Placental epithelial cell (primary cell): ENCODE measurements at places on chromosomes 7 and 10. TPM values are rescaled to one million over a fixed set of nuclear protein-coding genes. Genes with fewer than 3 reads are reported as not detected.

WDR11 gene
- total RNA-seq: 65.6 and 81.2 TPM in 2 replicates

NKX6-2 gene
- not detected in 2 replicates for total RNA-seq

EBLN1 gene
- not detected in 2 replicates for total RNA-seq

CNPY1 gene
- total RNA-seq: not detected in 2 replicates

SLC29A4 gene
- under 0.01 and 0.43 TPM in 2 replicates for total RNA-seq

SPDYE11 gene
- total RNA-seq: not detected in 2 replicates

FFAR4 gene
- total RNA-seq: not detected in 2 replicates

HELLS gene
- 14.4 and 15.7 TPM in 2 replicates for total RNA-seq

CYP3A4 gene
- total RNA-seq: not detected in 2 replicates

NPC1L1 gene
- not detected in 2 replicates for total RNA-seq

INSYN2A gene
- total RNA-seq: under 0.01 TPM in 1 of 2 replicates, not detected in the other

EEF1AKMT2 gene
- 15.0 and 15.7 TPM in 2 replicates for total RNA-seq

FAM221A gene
- 2.3 and 3.9 TPM in 2 replicates for total RNA-seq

INA gene
- total RNA-seq: 3.5 and 6.2 TPM in 2 replicates

IGFBP1 gene
- under 0.01 TPM in 1 of 2 replicates, not detected in the other for total RNA-seq

CTBP2 gene
- total RNA-seq: 136 and 140 TPM in 2 replicates

ARHGAP22 gene
- total RNA-seq: 0.39 and 1.4 TPM in 2 replicates

KIN gene
- 5.2 and 7.1 TPM in 2 replicates for total RNA-seq

KCNMA1 gene
- 69.0 and 91.9 TPM in 2 replicates for total RNA-seq

NKX1-2 gene
- total RNA-seq: not detected in 2 replicates

SPDYE5 gene
- not detected in 2 replicates for total RNA-seq

ZEB1 gene
- 1.2 and 2.0 TPM in 2 replicates for total RNA-seq

NUDT13 gene
- total RNA-seq: 1.8 and 5.1 TPM in 2 replicates

LEP gene
- under 0.01 TPM in 2 replicates for total RNA-seq

ELMO1 gene
- not detected in 2 replicates for total RNA-seq

IL6 gene
- total RNA-seq: 0.39 TPM in 1 of 2 replicates, not detected in the other

ATRNL1 gene
- 0.22 and 0.39 TPM in 2 replicates for total RNA-seq

HMX3 gene
- total RNA-seq: not detected in 2 replicates

ARHGAP19 gene
- 3.3 and 3.5 TPM in 2 replicates for total RNA-seq

PLXDC2 gene
- 19.6 and 20.2 TPM in 2 replicates for total RNA-seq

AKR1B1 gene
- 101 and 123 TPM in 2 replicates for total RNA-seq

FBXL13 gene
- 3.9 and 8.2 TPM in 2 replicates for total RNA-seq

SUN3 gene
- total RNA-seq: 0.11 TPM in 1 of 2 replicates, not detected in the other

TAS2R5 gene
- total RNA-seq: 2.6 and 3.5 TPM in 2 replicates

EPC1 gene
- 31.8 and 46.3 TPM in 2 replicates for total RNA-seq

PDE1C gene
- total RNA-seq: 0.22 and 0.79 TPM in 2 replicates

SRI gene
- total RNA-seq: 42.0 and 59.5 TPM in 2 replicates

DYNC1I1 gene
- 1.6 and 2.7 TPM in 2 replicates for total RNA-seq

OGDHL gene
- total RNA-seq: 0.39 and 0.98 TPM in 2 replicates

LIPM gene
- under 0.01 TPM in 1 of 2 replicates, not detected in the other for total RNA-seq

NYAP1 gene
- total RNA-seq: 0.87 and 2.0 TPM in 2 replicates
